CD4-positive, alpha-beta T cell treated with Interleukin-4 for 4 hours (primary cell): ENCODE measurements at places on chromosomes 12 and 14.
A peak's percentile ranks its signal among the peaks of the same experiment; 100 is the strongest.

- no peak for DNase-seq
Measured at GRCh38 chr14:56815745-56816144, 5.5 kb upstream of the OTX2 start.

GRCh38 chr14:92323011-92323915 is at the start of gene SLC24A4:
SLC24A4 (plus strand) TSS chr14:92323165; CDS start chr14:92323831, 666 bp downstream.
- DNase-seq, result no peak

- no peak for DNase-seq
Measured at GRCh38 chr12:3697311-3697870, 55.5 kb downstream of the CRACR2A start.

- no peak for DNase-seq
Measured at GRCh38 chr12:114690267-114691135, 6.5 kb upstream of the TBX3 start.

DNA sequence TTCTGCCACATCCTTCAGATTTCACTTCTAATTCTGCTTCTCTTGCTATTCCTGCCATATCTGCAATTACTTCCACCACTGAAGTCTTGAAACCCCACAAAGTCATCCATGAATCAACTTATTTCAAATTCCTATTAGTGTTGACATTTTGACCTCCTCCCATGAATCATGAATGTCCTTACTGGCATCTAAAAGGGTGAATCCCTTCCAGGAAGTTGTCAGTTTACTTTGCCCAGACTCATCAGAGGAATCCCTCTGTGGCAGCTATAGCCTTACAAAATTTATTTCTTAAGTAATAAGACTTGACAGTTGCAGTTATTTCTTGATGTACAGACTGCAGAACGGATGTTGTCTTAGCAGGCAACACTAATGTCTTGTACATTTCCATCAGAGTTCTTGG is 162.9 kb downstream of the PCNX1 start:
- DNase-seq, result no peak

DNA sequence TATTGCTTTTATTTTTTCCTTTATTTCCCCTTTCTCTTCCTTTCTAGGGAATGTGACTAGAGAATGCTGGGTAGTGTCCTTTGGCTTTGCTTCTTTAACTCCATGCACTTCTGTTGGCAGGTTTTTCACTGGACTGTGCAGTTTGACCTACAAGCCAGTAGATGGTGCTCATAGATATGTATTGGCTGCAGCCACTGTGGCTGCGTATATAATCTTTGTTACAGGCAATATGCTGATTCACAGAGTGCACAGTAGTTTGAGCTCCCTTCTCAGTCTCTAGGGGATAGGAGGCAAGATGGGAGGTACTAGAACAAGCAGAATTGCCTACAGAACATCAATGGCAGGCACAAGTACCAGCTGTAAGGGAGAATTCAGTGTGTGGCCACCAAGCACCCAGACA is 503.5 kb downstream of the LRFN5 start:
- DNase-seq, result no peak

DNA sequence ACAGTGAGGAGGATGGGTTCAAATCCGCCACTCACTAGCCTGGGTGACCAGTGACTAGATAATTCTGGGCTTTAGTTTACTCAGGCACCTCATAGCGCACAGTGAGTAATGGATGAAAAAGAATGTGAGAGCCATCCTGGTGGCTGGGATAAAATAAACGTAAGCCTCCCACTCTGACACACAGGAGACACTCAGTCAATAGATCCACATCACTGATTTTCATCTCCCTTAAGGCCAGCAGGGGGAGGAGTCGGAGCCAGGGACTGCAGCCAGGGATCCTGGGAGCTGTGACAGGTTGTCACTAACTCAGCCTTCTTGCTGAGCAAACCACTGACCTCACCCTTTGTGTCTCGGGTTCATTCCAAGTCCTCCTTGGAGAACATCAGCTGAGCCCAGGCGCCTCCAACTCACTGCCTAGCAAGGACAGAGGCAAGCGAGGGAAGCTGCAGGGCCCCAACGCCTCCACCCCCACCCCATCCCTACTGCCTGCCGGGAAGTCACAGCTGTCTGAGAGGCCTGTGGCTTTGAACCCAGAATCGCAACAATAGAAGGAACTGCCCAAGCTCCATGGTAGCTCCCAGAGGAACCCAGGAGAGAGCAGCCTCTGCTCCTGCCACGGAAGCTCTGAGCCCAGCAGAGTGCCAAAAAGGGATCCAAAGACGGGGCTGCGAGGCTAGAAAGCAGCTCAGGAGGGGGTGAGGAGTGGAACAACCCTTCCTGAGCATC is 30.7 kb downstream of the PXN start:
- no peak for DNase-seq

DNA sequence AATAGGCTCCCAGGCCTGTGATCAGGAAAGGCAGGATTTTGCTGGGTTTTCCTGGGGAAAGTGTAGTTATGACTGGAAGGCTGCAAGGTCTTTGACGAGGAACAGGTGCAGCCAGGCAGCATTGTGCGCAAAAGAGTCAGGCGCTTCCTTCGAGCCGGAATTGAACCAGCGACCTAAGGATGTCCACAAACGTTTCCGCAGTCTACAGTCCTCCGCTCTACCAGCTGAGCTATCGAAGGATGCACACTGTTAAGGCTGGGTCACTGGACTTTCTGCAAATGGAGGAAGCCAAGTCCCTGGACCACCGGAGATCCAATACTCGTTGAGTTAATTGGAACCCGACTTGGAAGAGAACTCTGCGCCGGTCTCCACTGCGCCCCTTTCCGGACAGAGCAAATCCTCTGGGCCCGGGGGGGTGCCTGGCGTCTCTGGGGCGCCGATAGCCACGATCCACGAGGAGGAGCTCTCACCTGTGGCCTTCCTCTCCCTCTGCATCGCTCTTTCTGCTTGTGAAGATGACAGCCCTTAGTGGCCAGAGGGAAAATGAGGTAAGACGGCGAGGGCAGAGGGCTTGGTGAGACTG is 18.4 kb upstream of the OR6S1 start:
- no peak for DNase-seq

DNA sequence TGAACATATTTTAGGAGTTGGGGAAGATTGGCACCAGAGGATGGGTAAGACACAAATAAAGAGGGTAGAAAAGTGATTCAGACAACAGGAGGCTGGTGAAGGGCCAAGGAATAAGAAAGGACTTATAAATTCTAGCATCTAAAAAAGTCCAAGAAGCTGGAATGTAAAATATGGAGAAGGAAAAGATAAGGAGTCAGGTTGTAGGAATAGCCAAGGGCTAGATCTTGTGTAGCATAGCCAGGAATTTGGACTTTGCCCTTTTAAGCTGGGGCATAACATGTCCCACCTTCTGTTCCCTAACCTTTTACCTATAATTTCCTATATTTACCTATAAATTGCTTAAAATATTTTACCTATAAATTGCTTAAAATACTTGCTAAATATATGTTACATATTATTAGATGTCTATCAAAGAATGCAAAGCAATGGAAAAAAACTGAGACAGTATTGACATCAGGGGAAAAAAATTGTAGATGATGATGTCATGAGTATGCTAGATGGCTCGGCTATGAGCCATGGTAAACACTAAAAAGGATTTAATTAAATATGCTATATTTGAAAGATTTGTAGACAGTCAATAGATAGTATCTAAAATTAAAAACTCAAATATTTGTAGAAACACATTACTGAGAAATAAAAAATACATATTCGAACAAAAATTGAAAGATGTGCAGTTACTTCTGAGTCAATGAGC is 99.7 kb upstream of the PLEKHG7 start:
- DNase-seq, result no peak

GRCh38 chr12:95739561-95740313 is 50.8 kb downstream of the NTN4 start:
- DNase-seq, result no peak

DNA sequence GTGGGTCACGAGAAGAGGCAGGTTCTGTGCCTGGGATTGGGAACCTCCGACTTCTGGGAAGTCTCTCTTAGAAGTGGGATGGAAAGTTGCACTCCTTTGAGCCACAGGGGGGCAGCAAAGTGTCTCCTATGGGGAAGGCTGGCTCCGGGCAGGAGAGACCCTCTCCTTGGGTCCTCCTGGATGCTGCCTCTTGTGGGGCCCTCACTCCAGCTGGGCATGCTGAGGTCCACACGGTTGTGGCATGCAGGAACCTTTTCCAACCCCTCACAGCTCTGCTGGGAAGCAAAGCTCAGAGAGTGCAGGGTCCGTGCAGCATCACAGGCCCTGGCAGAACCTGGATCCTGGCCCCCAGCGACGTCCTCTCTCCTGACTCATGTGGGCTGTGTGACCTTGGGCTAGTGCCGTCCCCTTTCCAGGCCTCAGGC is 17.4 kb downstream of the SDSL start:
- no peak for DNase-seq

DNA sequence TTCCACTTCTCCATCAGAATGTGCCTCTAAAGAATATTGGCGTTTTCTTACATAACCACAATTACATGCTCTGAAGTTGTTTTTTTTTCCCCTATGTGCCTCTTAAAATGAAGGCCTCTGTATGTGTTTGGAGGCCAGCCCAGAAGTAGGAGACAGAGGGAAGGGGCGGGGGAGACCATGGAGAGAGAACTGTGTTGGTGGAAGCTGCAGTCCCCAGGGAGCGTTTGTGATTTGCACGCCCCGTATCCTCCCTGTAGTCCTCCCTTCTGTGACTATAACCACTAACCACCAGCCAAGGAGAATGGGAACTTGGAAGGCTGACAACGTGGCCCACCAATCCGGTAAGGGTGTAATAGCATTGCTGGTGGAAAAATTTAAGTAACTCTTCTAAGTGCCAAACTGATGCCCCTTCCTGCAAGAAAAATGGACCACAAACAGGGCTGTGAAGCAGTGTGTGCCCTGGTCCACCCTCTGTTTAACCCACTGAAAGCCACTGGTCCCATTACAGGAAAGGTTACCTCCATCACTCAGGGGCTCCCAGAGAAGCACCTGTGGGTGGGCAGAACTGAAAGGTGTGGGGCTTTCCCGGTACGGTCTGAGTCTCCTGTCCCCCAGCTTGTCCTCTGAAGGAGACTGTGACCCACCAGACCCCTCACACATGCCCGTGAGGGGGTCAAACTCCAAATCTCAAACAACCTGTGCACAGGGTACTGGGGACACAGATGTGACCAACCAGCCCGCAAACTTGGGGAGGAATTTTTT is 36.8 kb downstream of the CCDC88C start:
- no peak for DNase-seq

- DNase-seq, result no peak
Measured at GRCh38 chr12:5971194-5971850, 26.3 kb upstream of the ANO2 start.

GRCh38 chr12:9731393-9731792 is 1.5 kb downstream of the CLECL1 start:
- DNase-seq, result no peak

GRCh38 chr14:43308421-43309110 is 1198.5 kb downstream of the FSCB start:
- DNase-seq, result no peak

DNA sequence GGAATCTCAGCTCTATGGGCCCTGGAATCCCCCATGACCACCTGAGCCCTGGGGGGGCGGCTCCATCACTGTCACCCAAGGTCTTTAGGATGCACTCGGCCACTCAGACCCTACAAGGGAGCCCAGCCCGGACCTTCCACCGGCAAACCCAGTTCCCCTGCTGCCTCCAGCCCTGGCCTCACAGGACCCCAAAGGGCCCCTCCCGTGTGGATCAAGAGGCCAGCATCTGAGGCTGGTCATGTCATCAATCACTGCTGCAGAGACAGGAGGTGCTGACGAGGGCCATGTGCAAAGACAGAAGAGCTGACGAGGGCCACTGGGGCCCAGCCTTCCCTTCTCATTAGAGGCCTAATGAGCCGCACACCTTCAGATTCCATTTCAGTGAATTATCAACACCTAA is 39.0 kb upstream of the SFSWAP start:
- DNase-seq, result no peak

DNA sequence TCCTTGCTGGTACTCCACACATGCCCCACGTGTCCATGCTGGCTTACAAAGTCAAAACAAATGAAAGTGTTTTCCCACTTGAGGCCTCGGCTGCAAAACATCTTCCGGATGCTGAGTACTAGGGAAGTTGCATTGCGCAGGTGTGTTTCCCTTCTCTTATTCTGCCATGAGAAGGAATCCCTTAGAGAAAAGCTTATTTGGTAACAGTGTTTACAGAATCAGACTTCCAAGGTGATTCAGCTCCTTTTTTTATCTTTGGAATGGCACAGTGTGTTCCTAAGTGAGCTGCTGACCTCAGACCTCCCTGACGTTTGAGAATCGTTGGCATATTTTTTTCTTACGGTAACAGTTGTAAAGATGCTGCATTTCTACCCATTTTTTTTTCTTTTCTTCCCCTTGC is 211.3 kb downstream of the ESR2 start:
- no peak for DNase-seq

- no peak for DNase-seq
Measured at GRCh38 chr12:89655841-89656240, 52.8 kb downstream of the ATP2B1 start.

DNA sequence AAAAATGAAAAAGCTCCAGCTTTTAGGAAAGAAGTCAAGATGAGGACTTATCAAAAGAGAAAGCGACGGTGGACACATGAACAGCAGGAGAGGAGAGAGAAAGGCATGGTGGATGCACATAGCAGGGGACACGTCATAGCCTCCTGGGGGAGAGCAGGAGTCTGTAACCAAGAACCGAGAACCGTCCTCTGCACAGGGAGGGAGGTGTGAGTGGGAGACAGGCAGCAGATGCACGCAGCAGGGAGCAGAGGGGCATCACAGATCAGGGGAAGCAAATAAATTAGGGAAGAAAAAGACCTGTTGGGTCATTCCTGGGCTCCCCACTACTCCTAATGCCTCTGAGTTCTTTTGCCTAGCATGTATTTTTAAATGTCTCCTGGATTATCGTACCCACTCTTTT is 138.1 kb upstream of the RMST start:
- no peak for DNase-seq

DNA sequence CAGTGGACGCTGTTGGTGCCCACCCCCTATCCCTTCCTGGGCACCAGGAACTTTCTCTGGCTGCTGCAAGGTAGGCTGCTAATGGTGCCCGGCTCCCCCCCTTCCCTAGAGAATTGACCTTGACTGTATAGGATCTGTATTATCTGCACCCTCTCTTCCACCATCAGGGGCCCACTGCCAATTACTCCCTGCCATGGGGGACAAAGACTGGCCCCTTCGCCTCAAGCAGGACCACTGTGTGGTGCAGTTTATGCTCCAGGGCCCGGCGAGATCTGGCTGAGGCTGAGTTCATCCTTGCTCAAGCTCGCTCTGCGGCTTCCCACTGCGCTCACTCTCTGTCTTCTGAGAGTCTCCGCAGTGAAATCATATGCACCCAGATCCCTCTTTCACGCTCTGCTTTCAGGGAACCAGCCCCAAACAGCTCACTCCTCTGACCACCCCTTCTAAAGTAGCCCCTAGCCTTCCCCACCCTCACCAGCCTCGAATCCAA is 95.2 kb downstream of the LGMN start:
- no peak for DNase-seq

GRCh38 chr14:75249251-75249957 is 29.2 kb upstream of the FOS start:
- peak; percentile 96 for DNase-seq

DNA sequence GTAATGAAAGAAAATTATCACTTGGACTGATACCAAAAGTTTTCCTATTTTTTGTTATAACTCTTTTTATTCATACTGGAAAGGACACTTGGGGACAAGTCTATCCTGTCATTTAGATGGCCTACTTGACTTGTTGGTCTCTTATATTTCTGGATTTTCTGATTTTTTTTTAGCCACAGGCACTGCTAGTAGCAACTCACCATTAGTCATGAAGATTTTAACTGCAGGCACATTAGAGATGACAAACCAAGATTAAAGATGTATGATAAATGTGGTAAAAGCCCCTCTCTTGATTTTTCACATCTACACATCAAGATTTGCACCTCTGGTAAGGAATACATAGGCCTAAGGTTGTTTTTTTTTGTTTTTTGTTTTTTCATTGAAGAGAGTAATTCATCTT is 217.0 kb downstream of the SLC25A21 start:
- no peak for DNase-seq
